ENCODE measurements at places on chromosomes 11 and 22.

DNA sequence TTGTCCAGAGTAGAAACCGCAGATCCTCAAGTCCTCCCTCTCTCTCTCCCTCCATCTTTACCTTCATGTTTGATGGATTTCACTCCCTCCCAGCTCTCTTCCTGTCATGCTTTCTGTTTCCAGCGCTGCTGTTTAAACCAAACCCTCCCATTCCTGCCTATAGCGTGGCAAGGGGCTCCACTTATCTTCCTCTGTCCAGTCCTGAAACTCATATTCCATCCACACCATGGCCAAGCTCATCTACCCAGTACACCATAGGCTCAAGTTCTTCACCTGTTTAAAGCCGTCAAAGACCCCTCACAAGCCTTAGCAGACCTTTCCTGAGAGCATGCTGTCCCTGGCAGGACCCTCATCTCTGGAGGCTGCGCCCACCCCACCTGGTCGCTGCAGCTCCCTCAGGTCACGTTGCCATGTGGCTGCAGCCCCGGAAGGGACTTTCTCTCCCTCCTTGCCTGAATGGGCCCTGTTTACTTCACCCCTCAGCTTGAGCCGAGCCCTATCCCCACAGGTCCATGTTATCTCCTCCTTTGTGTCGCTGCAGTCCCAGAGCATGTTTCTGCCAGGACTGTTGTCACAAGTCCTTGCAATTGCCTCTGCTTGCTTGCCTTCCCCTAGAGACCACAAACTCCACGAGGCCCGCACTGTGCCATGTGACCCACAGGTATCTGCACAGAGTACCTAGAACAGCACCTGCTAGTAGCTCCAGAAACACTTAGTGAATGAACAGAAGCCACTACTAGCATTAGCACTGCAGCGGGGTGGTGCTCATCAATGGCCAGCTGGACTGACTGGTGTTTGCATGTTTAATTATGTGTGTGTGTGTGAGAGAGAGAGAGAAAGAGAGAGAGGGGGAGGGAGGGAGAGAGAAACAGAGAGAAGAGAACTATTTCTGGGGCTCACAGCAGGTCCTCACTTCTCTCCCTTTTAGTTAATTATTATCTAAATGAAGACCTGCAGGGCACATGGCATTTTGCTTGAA lies 149.4 kb upstream of the SNX19 start:
- no peak for DNase-seq

DNA sequence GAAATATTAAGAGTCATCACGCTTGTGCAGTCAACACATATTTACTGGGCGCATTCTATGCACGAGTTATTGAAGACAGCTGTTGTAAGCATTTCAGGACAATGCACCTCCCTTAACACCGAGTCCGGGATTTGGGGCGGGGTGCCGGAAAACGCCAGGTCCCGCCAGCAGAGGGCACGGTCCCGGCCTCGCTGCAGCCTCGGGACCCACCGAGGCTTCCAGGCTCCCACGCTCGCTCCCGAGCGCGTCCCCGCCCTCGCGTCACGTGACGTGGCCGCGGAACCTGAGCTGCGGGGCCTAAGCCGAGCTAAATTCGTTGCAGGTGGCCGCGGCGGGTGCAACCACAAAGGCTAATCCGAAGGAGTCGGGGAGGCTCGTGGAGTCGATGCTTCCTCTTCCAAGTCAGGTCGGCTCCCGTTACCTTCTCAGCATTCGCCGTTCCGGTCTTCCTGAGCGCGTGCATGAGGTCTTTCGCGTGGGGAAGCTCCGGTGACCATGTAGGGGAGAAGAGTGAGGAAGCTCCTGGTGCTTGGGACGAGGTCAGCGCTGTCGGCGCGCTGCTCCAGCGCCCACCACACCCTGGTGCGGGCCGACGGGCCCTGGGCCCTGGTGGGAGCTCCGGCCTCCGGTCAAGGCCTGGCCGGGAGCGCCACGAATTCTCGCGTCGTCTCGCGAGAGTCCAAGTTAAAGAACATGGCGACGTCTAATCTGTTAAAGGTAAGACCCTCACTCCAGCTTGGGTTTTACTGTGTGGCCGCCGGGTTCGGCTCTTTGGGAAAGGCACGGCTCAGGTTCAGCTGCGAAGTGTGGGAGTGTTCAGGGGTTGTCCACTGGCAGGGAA lies at the start of gene CUL5:
Gene CUL5, plus strand, starts transcription at position 243 of the 841 bp plus-strand sequence. Its CDS starts 451 bp downstream, at position 694.
- peak; percentile 79 for DNase-seq

GRCh38 chr11:3367221-3367620 lies 11.7 kb downstream of the ZNF195 start:
- DNase-seq = no peak

DNA sequence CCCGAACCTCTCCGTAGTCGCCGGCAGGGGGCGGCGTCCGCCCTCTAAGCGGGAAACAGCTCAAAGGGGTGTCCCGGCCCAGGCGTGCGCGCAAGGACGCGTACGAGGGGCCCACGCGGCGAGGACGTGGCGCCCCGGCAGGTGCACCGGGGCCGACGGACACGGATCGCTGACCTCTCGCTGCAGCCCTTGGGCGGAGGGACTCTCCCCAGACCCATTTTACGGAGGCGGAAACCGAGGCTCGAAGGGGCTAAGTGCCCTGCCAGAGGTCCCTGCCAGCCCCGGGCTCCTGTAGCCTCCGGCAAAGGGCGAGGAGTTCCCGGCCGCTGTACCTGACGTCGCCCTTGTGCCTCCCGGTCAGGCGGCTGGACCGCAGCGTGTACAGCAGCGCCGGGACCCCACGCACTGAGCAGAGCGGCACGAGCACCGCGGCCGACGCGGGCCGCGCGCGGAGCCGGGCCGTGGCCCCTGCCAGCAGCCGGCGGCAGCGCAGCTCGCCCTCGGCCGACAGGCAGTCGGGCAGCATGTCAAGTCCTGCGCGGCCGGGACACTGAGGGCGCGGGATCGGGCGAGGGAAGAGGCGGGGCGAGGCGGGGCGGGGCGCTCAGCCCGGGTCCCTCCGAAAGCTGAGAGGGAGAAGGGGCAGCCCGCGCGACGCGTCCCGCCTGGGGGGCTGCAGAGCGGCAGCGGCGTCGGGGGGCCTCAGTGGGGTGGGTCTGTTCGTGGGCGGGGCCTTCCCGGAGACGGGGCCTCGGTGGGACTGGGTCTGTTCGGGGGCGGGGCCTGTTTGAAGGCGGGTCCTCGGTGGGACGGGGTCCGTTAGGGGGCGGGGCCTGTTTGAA lies at the start of gene NUDT8:
Gene NUDT8, minus strand, starts transcription at position 552 of the 842 bp plus-strand sequence. Its CDS starts 26 bp downstream, at position 526.
- peak; percentile 26 for DNase-seq

- no peak for DNase-seq
Observed at GRCh38 chr11:112513417-112513816, 252.8 kb upstream of the PLET1 start.

- peak; percentile 94 for DNase-seq
Observed at GRCh38 chr11:104106136-104106754, 57.7 kb downstream of the PDGFD start.

DNA sequence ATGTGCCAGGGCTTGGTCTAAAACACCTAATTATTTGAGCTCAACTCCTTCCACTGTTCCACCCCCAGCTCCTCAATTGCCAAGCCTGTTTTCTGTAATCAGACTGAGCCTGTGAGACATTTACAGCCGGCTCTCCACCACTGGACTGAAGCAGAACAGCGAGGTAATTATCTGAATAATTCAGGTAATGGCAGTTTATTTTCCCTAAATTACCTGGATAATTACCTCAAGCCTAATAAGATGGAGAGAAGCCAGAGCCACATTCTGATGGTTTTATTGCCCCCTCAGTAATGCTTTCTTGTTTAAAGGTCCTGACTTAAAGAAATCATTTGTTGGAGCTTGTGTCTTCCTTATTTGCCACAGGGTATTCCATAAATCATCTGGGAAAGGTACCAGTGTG lies 64.2 kb downstream of the FZD4 start:
- DNase-seq = no peak

- DNase-seq = no peak
Observed at GRCh38 chr11:38461751-38462150, 1863.7 kb upstream of the RAG2 start.

- no peak for DNase-seq
Observed at GRCh38 chr11:293852-294661, 5.1 kb downstream of the PGGHG start.

GRCh38 chr11:68150037-68150436 lies 28.8 kb upstream of the CHKA start:
- DNase-seq = no peak

DNA sequence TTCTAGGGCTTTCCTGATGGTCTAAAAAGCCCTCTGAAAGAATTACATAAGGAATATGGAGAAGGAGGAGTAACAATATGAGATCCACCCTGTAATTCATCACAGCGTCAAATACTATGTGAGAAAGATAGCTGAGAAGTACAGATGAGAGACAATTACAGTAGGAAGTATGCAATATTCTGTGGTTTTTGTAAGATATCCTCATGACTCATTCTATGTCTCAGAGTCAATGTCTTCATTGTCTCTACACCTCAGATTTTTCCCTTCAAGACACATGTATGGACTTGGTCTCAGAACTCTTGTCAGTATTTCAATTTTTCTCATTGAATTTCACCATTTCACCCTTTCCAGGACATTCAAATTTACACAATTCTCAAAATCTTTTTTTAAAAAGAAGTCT lies 343.3 kb upstream of the CTSC start:
- no peak for DNase-seq

DNA sequence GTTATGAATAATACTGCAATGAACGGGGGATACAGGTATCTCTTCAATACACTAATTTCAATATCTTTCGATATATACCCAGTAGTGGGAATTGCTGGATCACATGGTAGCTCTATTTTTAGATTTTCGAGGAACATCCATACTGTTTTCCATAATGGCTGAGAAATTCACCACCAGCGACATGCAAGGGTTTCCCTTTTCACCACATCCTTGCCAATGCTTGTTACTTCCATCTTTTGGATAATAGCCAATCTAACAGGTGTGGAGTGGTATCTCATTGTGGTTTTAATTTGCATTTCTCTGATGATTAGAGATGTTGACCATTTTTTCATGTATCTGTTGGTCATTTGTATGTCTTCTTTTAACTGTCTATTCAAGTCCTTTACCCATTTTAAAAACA lies 5.9 kb downstream of the IL10RA start:
- DNase-seq = no peak

DNA sequence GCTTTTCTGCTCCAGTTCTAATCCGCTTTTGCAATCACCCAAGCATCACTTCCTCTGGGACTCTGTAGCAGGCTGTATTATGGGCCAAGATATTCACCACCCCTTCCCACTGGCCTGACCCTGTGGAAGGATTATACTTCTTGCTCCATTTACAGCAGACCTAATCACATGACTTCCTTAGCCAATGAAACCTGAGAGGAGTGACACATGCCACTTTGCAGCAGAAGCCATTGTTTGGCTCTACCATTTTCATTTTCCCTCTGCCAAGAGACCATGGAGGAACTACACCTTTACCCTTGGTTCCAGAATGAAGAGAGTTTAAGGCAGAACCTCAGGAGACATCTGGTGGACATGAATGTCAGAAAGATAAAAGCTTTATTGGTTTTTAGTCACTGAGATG lies 134.9 kb upstream of the HSD17B12 start:
- no peak for DNase-seq

- DNase-seq = no peak
Observed at GRCh38 chr11:128069665-128070064, 517.7 kb downstream of the ETS1 start.

GRCh38 chr11:13294771-13295579 lies 17.4 kb downstream of the BMAL1 start:
- DNase-seq = no peak

DNA sequence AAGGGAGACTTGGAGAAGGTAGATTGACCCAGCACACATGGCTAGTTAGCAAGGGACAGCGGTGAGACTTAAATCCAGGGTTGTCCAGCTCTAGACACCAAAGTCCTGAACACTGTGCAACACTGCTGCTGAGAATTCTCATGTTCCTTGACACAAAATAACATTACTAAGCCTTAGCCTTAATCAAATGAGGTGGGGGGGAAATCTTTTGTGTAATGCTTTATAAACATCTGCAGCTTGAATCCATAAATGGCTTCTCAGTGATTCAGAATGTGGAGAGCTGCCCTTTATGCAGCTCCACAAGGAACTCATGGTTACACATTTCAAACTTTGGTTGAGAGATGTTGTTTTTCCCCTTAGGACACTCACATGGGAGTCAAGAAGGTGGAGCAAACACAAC lies 80.0 kb downstream of the CD44 start:
- no peak for DNase-seq
